ENCODE measurements at places on chromosomes 1 and 21. TPM values are rescaled to one million over a fixed set of nuclear protein-coding genes. Genes with fewer than 3 reads are reported as not detected.
A peak's percentile ranks its signal among the peaks of the same experiment; 100 is the strongest.

The OR2T11 gene
- polyA plus RNA-seq: not detected

The KRTAP10-6 gene
- not detected for polyA plus RNA-seq

The DISP3 gene
- 0.46 TPM for polyA plus RNA-seq

The TMEM51 gene
- polyA plus RNA-seq: not detected

The CHODL gene
- polyA plus RNA-seq: 0.09 TPM

GRCh38 chr1:98325646-98326440, 335.7 kb upstream of the SNX7 start:
- no peaks in the 10 kb centered on the region for H3K27me3 ChIP-seq
- no peak overlapping the region for H3K27ac ChIP-seq
- no peak overlapping the region for H3K4me3 ChIP-seq
- no peak for DNase-seq

- no peaks in the 10 kb centered on the region for H3K4me1 ChIP-seq
- no peak for DNase-seq
- H3K27me3 ChIP-seq: no peaks in the 10 kb centered on the region
- no peak overlapping the region for H3K27ac ChIP-seq
- no peak overlapping the region for H3K4me3 ChIP-seq
These were observed 62.7 kb downstream of the ADSS2 start for GRCh38 chr1:244388961-244389360.

DNA sequence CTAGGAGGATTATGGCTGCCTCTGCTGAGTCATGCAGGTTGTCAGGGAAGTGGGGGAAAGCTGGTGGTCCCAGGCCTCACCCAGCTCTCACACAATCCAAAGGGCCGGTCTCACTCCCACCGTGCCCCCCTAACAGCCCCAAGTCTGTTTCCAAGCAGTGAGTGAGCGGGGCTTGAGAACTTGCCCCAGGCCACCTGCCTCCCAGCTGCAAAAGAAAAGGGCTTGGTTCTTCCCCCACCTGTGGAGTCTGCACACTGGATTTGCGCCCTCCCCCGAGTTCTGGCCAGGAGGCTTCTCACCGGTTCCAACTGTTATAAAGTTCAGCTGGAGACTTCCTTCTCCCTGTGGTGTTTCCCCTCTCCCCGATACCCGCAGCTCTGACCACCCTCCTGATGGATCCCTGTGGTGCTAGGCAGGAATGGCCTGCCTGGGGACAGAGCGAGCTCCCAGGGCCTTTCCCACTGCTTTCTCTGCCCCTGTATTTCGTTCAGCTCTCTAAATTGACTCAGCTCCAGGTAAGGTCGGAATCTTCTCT, 222.3 kb downstream of the BARHL2 start:
- H3K27ac ChIP-seq: no peak overlapping the region
- H3K4me1 ChIP-seq: no peaks in the 10 kb centered on the region
- no peak overlapping the region for H3K4me3 ChIP-seq
- no peaks in the 10 kb centered on the region for H3K36me3 ChIP-seq
- DNase-seq: no peak

DNA sequence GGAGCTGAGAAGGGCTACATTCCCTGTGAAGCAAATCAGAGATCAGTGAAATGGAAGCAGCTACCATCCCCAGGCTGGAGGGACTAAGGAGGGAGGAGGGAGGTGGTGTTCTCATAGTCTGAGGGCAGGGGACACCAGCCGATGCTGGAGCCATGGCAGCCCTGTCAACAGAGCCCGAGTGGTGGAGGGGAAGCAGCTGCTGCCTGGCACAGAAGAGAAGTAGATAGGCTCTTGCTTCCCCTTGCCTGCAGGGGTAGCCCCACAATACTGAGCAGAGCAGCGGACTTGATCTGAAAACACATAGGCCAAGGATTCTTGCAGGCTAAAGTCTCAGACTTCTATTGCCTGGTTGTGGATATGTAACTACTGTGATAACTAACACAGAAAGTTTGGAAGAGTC, 255.1 kb downstream of the FGGY start:
- no peaks in the 10 kb centered on the region for H3K27me3 ChIP-seq
- H3K27ac ChIP-seq: no peak overlapping the region
- no peaks in the 10 kb centered on the region for H3K4me1 ChIP-seq
- no peaks in the 10 kb centered on the region for H3K36me3 ChIP-seq
- H3K4me3 ChIP-seq: no peak overlapping the region

DNA sequence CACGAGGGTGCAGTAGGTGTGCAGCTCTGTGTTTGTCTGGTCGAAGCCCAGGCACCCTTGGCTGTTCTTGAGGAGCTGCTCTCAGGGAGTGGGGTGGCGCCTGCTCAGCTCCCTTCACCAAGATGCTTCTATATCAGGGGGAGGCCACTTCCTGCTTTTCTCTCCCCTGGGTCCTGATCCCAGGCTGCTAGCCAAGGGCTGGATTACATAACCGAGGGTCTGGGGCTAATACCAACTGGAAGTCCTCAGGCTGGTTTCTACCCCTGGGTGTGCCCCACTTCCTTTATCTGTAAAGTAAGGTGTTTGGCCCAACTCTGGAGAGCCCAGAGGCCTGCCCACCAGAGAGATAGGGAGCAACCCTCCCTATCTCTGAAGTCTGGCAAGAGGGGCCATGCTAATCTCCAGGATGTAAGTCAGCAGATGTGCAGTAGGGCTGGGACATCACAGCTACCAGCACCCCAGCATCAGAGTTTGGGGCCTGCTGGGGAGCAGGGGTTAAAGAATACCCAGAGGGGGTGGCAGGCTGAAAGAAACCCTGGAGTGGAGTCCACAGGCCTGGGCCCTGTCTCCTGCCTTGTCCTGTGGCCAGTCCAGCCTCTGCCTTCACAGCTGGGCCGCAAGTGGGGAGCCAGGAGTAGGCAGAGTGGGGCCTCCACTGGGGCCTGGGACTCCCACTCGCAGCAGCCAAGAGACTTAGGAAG, 2.1 kb downstream of the SELENBP1 start:
- H3K27me3 ChIP-seq: no peaks in the 10 kb centered on the region
- H3K4me1 ChIP-seq: no peaks in the 10 kb centered on the region
- no peaks in the 10 kb centered on the region for H3K36me3 ChIP-seq
- DNase-seq: no peak
- no peak overlapping the region for H3K27ac ChIP-seq

GRCh38 chr21:41665766-41666595, 100.9 kb downstream of the RIPK4 start:
- H3K36me3 ChIP-seq: no peaks in the 10 kb centered on the region
- no peak overlapping the region for H3K27ac ChIP-seq
- no peak overlapping the region for H3K4me3 ChIP-seq
- H3K4me1 ChIP-seq: no peaks in the 10 kb centered on the region
- no peaks in the 10 kb centered on the region for H3K27me3 ChIP-seq
- DNase-seq: no peak

DNA sequence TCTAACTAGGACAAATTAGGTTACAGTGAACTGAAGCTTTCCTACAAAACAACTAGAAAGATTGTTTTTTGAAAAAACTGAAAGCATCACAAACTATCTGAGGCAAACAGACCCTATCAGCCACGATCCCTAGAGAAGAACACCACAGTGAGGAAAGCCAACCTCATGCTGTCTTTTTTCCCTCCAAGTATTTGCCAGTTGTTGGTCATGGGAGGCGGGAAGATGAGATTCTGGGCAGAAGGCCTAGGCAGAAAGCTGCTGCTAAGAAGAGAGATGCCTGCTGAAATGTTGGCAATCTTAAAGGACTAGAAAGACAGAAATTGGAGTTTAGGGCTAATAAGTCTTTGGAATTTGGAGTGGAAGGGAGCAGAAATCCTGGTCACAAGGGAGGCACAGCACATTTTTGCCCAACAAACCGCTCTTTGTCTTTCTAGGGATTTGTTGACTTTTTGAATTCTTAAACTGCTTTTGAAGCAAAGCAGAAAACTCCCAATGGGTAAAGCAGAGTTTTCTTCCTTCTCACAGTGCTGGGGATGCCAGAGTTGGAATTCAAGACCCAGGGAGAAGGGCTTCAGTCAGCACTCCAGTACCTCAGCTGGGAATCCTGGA, 83.9 kb downstream of the MT1HL1 start:
- H3K27me3 ChIP-seq: no peaks in the 10 kb centered on the region
- no peak for DNase-seq
- no peaks in the 10 kb centered on the region for H3K36me3 ChIP-seq
- no peak overlapping the region for H3K27ac ChIP-seq
- no peaks in the 10 kb centered on the region for H3K4me1 ChIP-seq
- no peak overlapping the region for H3K4me3 ChIP-seq

GRCh38 chr1:82329226-82329625, 528.5 kb downstream of the ADGRL2 start:
- no peak overlapping the region for H3K4me3 ChIP-seq
- no peak for DNase-seq
- H3K4me1 ChIP-seq: no peaks in the 10 kb centered on the region
- H3K36me3 ChIP-seq: no peaks in the 10 kb centered on the region
- H3K27me3 ChIP-seq: no peaks in the 10 kb centered on the region

DNA sequence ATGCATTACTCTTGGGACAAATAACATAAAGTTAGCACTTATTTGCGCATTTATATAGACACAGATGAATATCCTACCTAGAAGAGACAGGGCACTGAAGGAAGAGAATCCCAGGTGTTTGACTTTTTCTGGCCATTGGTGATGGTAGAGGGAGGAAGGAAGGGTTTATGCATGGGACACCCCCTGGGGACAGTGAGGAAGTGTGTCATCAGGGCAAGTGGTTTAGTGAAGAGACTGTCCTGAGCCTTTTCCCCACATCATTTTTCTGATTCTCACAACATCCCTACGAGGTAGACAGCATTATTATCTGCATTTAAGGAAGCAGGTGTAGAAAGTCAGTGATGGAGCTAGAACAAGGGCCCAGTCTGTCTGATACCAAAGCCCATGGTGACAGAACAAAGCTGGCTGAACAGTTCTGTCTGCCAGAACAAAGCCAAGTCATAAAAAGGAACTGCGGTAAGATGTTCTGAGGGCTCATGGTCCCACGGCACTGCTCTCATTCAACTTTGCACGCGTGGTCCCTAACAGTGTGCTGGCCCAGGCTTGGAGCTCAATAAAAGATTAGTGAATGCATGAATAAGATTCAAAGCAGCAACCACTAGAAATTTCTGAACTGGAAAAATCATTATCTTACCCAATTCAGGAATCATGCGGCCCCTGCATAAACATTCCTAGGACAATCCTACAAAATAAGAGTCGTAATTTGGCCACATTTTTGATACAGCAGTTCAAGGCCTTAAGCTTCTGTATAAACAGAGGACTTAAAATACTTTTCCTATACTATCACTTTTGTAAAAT, 12.2 kb upstream of the CDC42BPA start:
- no peak overlapping the region for H3K4me3 ChIP-seq
- no peaks in the 10 kb centered on the region for H3K4me1 ChIP-seq
- H3K27me3 ChIP-seq: no peaks in the 10 kb centered on the region
- no peak overlapping the region for H3K27ac ChIP-seq
- H3K36me3 ChIP-seq: no peaks in the 10 kb centered on the region

GRCh38 chr1:9235096-9235459, 504 bp downstream of the H6PD start:
- DNase-seq: no peak
- H3K27me3 ChIP-seq: no peaks in the 10 kb centered on the region

DNA sequence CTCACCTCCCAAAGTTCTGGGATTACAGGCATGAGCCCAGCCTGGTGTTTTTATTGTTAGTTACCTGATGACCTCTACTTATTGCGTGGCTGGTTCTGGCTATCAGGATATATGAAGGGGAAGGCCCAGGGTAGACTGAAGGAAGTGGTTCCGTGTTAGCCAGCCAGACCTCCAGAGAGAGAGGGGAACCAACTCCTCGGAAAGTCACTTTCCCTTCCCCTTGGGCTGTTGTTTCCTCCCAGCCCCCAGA, 2.5 kb upstream of the RCSD1 start:
- peaks cover 41% of the 10 kb centered on the region for H3K4me1 ChIP-seq
- DNase-seq: no peak

- no peak for DNase-seq
- H3K36me3 ChIP-seq: no peaks in the 10 kb centered on the region
- H3K27me3 ChIP-seq: no peaks in the 10 kb centered on the region
- no peak overlapping the region for H3K27ac ChIP-seq
These were observed 18.0 kb downstream of the NLRP3 start for GRCh38 chr1:247434005-247434404.

DNA sequence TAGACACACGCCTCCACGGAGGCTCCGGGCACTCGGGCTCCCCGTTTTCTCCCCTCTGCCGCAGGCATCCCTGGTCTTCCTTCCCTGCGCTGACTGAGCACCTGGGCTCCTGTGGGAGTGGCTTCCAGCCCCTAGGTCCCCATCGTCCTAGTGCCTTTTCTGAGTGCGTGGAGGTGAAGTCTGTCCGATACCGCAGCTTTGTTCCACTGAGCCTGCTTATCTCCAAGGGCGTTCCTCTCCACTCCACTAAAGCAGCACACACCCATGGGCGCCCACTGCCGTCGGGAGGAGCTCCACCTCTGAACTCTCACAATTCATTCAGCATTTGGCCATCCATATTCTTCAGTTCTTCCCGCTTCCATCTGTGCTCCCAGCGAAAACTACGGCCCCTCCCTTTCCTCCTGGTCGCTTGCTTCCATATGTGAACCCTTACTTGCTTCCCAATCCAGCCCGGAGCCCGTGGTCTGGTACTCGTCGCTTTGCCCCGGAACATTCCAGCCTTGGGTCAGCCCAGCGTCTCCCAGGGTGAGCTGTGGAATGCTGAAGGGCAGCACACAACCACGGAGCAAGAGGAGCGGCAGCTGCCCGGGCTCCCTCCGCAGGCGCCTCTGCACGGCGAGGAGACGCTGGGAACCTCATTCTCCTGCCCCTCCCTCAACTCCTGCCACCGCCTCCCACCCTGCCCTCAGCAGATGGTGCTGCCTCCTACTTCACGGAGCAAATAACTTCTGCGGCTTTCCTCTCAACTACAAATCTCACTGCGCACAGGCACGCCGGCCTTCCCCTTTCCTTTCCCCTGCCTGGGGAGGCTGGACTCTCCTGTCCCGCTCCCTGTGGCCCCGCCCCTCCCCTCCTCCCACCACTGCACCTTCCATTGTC, 27.5 kb downstream of the ATP8B2 start:
- peaks cover 4% of the 10 kb centered on the region for H3K36me3 ChIP-seq
- DNase-seq: no peak
- H3K27me3 ChIP-seq: no peaks in the 10 kb centered on the region
- H3K4me3 ChIP-seq: peak overlapping the region; percentile 79

All from naive thymus-derived CD4-positive, alpha-beta T cell (primary cell).